Upper lobe of left lung (tissue), 6 donors: ENCODE measurements at places on chromosomes 12 and 14. TPM values are rescaled to one million over a fixed set of nuclear protein-coding genes. Genes with fewer than 3 reads are reported as not detected.
A peak's percentile ranks its signal among the peaks of the same experiment; 100 is the strongest.

GRCh38 chr12:12745576-12746211 lies 28.5 kb downstream of the CDKN1B start:
- H3K4me3 ChIP-seq: no peak overlapping the region
- no peaks in the 10 kb centered on the region for H3K27me3 ChIP-seq
- no peak overlapping the region for H3K27ac ChIP-seq
- H3K4me1 ChIP-seq: no peaks in the 10 kb centered on the region

DNA sequence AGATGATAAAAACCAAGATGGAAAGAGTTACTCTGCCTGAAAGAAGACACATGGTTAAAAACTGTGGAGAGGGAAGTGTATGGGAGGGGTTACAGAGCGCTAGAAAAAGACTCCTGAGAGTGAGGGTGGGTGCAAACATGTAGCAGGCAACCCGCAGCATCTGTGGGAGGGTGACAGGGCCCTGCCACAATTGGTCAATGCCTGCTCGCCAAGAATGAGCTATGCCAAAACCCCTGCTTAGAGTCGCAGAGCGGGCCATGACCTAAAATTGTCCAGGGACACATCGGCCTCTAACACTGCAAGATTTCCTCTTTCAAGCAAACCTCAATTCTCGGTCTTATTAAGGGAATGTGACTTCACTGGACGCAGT lies 700 bp downstream of the PRKAG1 start:
- H3K27me3 ChIP-seq: no peaks in the 10 kb centered on the region
- H3K4me1 ChIP-seq: peaks cover 5% of the 10 kb centered on the region
- peak overlapping the region; percentile 90 for H3K4me3 ChIP-seq
- H3K27ac ChIP-seq: peak overlapping the region; percentile 97
- peaks cover 25% of the 10 kb centered on the region for H3K36me3 ChIP-seq
- no peak for DNase-seq

- H3K27ac ChIP-seq: no peak overlapping the region
- H3K4me3 ChIP-seq: no peak overlapping the region
- no peaks in the 10 kb centered on the region for H3K4me1 ChIP-seq
- no peaks in the 10 kb centered on the region for H3K27me3 ChIP-seq
- DNase-seq: no peak
- H3K36me3 ChIP-seq: no peaks in the 10 kb centered on the region
Measured at GRCh38 chr12:2234646-2235350, 182.0 kb downstream of the CACNA1C start.

DNA sequence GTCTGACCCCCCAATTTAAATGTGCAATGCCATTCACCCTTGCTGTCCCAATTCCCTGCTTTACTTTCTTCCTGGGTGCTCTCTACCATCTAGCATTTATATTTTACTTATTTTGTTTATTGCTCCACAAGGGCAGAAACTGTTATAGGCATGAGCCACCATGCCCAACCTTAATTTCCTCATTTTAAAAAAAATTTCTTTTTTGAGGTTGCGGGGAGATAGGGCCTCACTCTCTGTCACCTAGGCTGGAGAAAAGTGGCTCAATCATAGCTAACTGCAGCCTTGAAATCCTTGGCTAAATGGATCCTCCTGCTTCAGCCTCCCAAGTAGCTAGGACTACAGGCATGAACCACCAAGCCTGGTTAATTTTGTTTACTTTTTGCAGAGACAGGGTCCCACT lies 13.0 kb downstream of the HPD start:
- H3K4me3 ChIP-seq: no peak overlapping the region
- H3K36me3 ChIP-seq: no peaks in the 10 kb centered on the region
- H3K4me1 ChIP-seq: no peaks in the 10 kb centered on the region
- H3K27ac ChIP-seq: no peak overlapping the region

DNA sequence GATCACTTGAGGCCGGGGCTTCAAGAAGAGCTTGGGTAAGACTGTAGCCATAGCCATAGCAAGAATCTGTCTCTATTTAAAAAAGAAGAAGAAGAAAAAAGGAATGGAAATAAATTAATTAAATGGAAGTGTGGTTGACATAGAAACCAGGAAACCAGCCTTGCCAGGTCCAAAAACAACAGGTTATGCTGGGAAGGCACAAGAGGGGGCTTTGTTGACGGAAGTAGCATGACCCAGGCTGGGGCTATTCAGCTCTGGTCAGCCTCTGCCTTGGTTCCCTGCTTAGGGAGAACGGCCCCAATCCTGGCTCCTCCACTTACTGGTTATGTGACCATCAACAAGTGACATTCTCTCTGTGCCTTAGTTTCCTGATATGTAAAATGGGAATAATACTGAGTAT lies 14.4 kb upstream of the GPR68 start:
- no peaks in the 10 kb centered on the region for H3K27me3 ChIP-seq
- no peak overlapping the region for H3K4me3 ChIP-seq
- peak overlapping the region; percentile 53 for H3K27ac ChIP-seq
- no peaks in the 10 kb centered on the region for H3K36me3 ChIP-seq
- no peak for DNase-seq

GRCh38 chr12:38639625-38640024 lies 265.8 kb downstream of the CPNE8 start:
- H3K27ac ChIP-seq: no peak overlapping the region
- H3K4me1 ChIP-seq: no peaks in the 10 kb centered on the region
- no peak for DNase-seq
- no peaks in the 10 kb centered on the region for H3K27me3 ChIP-seq
- H3K36me3 ChIP-seq: no peaks in the 10 kb centered on the region
- H3K4me3 ChIP-seq: no peak overlapping the region

DNA sequence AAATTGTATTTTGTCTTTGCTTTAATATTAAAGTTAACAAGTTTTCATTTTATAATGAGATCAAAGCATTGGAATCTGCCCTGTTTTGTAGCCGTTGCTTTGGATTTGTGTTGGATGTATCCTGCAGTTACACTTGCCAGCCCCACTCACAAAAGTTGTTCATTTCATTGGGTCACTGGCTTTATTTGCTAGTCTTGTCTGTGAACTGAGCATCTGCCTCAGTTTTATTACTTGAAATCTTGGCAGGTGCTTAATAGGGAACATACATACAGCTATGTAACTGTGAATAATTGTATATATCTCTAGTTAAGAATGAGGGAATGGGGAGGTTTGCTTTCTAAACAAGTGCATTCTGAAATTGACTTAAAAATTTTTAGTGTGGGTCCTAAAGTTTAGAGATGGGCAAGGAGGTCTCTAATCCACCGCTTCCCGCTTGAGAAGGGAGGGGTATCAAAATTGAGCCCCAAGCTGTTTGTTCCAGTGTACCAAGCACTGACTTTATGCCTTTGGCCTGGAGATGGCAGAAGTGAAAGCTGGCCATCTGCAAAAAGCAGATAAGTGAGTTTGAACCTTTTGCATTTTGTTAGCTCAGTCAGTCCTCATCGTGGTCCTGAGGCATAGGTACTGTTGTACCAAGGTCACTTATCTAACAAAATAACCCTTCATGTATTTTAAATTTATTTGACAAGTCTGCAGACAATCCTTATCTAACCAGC lies 9.3 kb downstream of the EIF5 start:
- no peak overlapping the region for H3K4me3 ChIP-seq
- H3K36me3 ChIP-seq: peaks cover 69% of the 10 kb centered on the region
- H3K27ac ChIP-seq: no peak overlapping the region
- no peak for DNase-seq

PKP2 gene
- total RNA-seq: 4.2 TPM

KLRD1 gene
- 4.7 TPM for total RNA-seq

IFNG-AS1 gene
- total RNA-seq: 3.0 TPM

ZNF385A gene
- 43.8 TPM for total RNA-seq
